ENCODE measurements at places on chromosomes 2 and 18. TPM values are rescaled to one million over a fixed set of nuclear protein-coding genes. Genes with fewer than 3 reads are reported as not detected.

The ASXL3 gene
- 0.45 TPM for total RNA-seq

The ATP8B1 gene
- 18.1 TPM for total RNA-seq

The SLC8A1 gene
- 11.9 TPM for total RNA-seq

The SCN2A gene
- total RNA-seq, result 1.2 TPM

The DPYSL5 gene
- not detected for total RNA-seq
